ENCODE measurements at places on chromosomes 5 and 9.

GRCh38 chr5:176178789-176179188 lies 59.4 kb upstream of the SIMC1 start:
- no peak for DNase-seq

- no peak for DNase-seq
Observed at GRCh38 chr5:14777932-14778791, 93.4 kb downstream of the ANKH start.

- no peak for DNase-seq
Observed at GRCh38 chr5:39223565-39224156, 4.3 kb upstream of the FYB1 start.

DNA sequence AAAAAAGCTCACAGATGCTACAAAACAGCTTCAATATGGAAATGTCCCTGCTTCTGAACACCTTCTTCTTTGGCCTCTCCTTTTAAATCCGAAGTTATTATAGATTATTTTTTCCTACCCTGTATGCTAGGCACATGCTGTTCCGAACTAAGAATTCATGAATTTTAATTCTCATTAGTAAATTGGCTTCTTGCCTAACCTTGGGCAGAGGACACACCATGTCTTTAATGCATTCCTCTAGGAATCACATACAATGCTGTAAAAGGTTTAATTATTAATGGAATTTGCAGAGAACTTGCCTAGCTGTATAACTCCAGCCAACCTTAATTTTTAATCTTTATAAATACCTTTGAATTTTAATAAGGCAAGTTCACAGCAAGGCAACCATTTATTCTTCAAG lies 234.4 kb downstream of the NTRK2 start:
- no peak for DNase-seq

DNA sequence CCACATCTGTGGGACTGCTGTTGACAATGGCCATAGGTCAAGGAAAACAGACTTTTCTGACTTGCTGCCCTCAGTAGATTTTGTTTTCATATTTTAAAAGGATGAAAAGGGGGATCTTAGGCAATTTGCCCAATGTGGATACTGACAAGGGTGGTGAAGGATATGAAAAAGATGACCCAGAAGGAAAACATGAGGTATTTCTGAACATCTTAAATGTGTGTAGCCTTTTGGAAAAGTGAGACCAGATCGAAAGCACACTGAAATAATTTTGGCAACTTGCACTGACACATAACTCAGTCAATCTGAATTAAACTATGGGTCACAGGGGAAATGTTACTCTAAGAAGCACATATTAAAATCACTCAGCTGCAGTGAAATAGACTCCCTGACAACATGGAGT lies 1793.0 kb upstream of the ACO1 start:
- no peak for DNase-seq

DNA sequence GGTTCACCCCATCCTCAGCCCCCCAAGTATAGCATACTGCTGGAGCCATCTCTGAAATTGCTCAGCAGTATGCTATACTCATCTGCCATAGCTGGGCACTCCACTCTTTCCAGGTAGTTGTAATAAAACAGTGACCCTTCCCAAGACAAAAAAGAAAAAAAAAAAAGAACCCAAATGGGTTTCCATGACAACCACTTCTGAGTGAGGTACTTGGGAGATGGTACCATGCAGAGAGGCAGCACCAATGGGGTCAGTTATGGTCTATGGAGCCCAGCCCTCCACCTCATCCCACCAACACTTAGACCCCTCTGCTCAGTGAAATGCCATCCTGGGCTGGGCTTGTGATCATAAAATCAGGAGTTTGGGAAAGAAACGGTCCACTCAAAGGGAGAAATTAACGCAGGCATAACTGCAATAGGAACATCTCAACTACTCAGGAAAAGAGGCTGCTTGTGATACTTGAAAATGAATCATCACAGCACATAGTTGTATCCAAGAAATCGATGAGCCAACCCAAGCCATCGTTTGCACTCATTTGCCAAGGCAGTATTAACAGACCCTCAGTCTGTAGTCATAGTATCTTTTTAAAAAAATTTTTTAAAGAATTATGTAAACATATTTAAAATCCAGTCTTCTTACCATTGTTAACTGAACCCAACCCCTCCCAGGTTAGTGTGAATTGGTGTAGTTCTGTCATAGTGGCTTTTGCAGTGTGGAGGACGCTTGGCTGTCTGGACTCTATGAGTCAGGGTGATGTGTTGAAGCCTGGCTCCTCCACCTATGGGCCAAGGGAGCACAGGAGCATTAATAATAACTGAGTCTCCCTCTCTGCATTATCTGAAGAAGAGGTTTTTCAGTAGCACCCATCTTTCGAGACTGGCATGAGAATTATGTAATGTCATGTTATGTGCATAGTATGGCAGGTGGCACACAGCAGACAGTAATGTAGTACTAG lies 402.7 kb downstream of the SPOCK1 start:
- no peak for DNase-seq

DNA sequence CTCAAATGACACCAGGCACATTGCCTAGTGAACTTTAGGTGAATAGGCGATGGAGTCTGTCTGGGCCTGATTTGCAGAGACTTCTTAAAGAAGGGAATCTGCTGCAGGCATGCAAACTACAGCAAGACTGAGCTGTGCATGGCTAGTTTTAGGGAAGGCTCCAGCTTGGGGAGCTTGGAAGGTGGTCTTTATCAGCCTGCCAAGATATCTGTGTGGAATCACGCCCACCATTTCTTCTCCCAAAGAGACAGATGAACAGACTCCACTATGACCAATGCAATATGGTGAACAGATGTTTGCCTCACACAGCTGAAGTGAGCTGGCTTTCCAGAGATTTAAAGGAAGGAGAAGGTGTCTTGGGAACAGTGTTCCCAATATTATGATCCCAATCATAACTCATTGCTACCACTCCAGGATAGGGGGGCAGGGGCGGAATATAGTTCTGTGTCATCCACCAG lies 129.0 kb upstream of the HMHB1 start:
- DNase-seq, result no peak

- no peak for DNase-seq
Observed at GRCh38 chr5:143182901-143183820, 220.3 kb downstream of the NR3C1 start.

GRCh38 chr9:14131356-14132088 lies 182.4 kb downstream of the NFIB start:
- no peak for DNase-seq

- no peak for DNase-seq
Observed at GRCh38 chr5:72137826-72138409, 30.6 kb downstream of the MAP1B start.

DNA sequence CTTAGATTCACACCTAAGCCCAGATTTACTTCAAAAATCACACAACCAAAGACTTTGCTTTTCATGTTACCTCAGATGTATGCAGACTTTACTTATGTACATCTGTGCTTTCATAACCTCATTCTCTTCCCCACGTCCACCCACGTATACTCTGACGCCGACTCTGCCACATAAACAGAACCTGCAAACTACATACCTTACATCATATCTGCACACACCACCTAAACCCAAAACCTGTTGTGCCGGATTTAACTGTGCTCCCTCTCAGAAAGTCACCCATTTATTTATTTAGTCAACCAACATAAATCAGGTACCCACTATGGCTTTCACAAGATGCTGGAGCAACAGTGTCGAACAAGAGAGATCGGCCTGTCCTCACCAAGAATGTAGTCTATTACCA lies 1.0 kb upstream of the DPYSL3 start:
- no peak for DNase-seq

DNA sequence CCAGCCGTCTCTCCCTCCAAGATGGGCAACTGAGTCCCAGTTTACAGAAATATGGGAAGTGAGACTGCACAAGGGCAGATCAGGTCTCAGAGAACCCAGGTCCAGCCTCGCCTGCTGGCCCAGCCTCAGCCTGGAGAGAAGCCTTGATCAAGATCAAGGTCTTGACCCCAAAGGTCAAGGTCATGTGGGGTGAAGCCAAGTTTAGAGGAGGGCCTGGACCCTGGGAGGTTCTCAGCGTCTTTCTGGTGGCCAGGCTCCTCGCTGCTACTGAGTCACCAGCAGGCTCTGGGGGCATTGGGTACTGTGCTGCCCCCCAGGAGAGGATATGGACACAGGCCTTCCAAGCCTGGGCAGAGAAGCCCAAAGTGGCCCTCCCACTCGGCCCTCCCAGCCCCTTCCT lies 8.8 kb downstream of the IPPK start:
- no peak for DNase-seq

GRCh38 chr5:59016925-59017324 lies 434.1 kb downstream of the RAB3C start:
- no peak for DNase-seq

GRCh38 chr5:111596705-111597104 lies 84.4 kb upstream of the STARD4 start:
- no peak for DNase-seq

DNA sequence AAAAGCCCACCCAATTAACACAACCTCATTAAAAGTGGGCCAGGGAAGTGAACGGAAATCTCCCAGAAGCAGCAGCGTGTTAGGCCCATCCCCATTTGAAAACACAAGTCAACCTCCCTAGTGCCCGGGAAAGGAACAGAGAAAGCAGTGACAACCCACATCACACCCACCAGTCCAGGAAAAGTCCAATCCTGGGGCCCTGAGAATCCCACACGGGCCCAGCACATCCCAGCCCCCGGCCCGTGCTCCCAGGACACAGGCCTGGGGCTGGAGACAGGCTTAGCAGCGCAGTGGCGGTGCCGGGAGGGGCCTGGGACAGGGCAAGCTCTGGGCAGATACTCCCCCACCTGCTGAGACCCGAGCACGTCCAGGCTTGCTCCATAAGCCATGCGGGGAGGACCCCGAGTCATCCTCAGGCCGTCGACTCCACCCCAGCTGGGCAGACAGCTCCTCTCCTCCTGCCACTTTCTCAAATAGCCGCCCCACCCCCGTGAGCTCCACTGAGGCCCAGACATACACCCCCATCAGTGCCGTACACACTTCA lies 101.0 kb downstream of the KCNT1 start:
- no peak for DNase-seq

GRCh38 chr9:110975278-110975677 lies 63.0 kb downstream of the LPAR1 start:
- no peak for DNase-seq

DNA sequence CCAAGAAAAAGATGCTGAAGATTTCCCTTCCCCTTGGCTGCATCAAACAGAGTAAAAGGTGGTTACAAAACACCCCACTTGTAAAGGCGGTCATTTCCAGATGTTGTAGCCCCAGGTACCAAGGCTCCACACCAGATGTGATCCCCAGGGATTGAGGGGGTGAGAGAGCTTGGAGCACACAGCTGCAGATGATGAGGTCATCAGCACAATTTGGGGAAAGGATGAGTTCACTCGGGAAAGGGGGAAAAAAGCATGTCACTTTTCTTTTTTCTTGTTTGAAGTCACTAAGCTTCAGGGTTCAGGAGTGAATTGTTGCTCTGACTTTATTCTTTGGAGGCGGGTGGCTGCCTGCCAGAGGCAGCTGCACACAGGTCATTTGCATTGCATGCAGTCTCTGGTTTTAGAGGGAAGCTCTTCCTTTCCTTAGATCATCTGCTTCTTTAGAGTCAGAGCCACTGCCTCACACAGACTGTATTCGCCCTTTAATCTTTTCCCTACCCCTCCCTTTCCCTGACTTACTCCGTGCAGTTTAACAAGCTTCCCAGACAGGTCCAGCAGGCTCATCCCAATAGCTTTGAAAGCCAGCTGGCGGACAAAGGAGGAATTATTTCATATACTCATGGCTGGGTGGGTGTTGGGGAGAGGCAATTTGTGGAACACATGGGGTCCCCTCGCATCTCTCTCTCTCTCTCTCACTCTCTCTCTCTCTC lies 409.3 kb upstream of the SLC24A2 start:
- no peak for DNase-seq

DNA sequence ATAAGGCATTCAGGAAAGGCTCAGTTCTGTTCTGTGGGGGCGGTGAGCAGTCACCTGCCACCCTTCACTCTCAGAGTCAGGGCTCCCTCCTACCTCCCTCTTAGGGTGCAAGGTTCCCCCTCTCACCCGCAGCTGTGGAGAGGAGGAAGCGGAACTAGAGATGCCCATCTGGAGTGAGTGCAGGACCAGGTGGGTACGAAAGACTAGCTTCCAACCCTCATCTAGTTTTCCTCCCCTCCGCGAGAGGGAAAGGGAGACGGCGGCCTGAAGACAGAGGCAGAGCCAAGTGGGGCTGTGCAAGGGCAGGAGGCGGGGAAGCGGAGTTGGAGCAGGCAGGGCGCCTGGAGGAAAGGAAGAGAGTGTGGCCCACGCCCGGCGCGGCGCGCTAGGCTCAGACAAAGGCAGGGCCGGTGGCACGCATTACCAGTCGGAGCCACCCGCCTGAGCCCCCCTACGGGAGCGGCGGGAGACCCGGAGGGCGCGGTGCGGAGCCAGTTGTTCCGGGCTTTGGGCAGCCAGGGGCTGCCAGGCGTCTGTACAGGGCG lies 7.3 kb downstream of the PRR7 start:
- DNase-seq, result no peak

All from nucleus accumbens (tissue), 56 donors.